NCI-H1694 treated with DMSO at 0.1 percent for 48 hours (cell line): ENCODE measurements at places on chromosomes 6 and 20.

GRCh38 chr6:160955508-160956295 is 35.9 kb upstream of the MAP3K4 start:
- DNase-seq, result no peak

DNA sequence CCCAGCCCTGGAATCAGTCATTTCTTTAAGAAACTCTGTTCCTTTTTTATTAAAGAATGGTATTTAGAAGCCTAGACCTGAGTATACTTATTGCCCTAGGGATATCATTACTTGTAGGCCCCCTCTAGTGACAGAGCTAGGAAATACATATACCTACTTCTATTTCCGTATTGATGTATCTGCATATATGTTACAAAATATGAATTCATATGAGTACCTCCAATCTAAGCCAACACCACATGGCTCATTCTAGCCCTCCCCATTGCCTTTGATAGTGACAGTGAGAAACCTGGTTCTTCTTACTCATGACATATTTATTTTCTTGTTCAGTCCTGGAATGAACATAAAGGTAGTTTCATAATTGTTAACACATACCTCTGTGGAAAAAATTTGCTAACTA is 137.2 kb downstream of the FARS2 start:
- DNase-seq, result peak; percentile 46

DNA sequence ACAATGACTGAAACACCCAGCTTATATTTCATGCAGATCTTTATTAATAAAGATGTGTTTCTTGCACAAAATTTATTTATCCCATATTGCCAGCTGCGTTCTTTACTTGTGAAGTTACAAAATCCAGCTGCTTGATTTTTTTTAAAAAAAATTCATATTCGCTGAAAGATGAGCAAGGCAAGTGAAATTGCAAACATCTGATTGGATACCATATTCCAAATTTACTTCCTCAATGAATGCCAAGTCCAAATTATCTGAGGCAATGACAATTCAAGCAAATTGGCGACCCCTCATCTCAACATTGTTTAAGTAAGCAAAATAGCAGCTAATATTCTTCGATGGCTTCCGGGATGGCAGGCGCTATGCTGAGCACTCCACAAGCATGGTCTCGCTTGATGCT is 37.7 kb downstream of the ZFP64 start:
- no peak for DNase-seq

GRCh38 chr6:4727217-4727616 is 49.0 kb upstream of the CDYL start:
- no peak for DNase-seq

GRCh38 chr6:106792536-106793236 is 163.3 kb downstream of the QRSL1 start:
- peak; percentile 65 for DNase-seq

GRCh38 chr6:112429226-112429625 is 82.1 kb downstream of the RFPL4B start:
- DNase-seq, result no peak

DNA sequence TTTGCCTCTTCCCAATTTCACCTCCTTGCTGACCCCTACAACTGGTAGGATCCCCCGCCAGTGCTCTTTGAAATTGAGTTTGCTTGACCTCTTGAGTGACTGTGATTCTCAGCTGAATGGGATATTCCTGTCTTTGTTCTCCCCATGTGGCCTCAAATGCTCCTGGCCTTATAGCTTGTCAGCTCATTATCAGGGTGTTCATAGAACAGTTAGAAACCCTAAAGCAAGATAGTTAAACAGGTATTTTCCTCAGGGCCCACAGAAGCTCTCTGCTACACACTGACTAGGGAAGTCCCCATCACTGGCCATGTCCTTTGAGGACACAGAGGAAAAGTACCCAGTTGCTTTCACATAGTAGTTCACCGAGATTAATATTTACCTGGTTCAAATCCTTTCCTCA is 211.5 kb upstream of the DTNBP1 start:
- DNase-seq, result no peak
